ENCODE measurements at places on chromosomes 1 and 21. TPM values are rescaled to one million over a fixed set of nuclear protein-coding genes. Genes with fewer than 3 reads are reported as not detected.

GRCh38 chr1:161951646-161952045 lies 72.0 kb downstream of the OLFML2B start:
- no peak overlapping the region for H3K4me3 ChIP-seq
- H3K27ac ChIP-seq: no peak overlapping the region
- DNase-seq: no peak
- H3K36me3 ChIP-seq: no peaks in the 10 kb centered on the region
- H3K4me1 ChIP-seq: no peaks in the 10 kb centered on the region

GRCh38 chr1:25106352-25106751 lies 126.0 kb downstream of the SYF2 start:
- no peaks in the 10 kb centered on the region for H3K27me3 ChIP-seq
- no peak for DNase-seq
- H3K27ac ChIP-seq: no peak overlapping the region
- no peaks in the 10 kb centered on the region for H3K36me3 ChIP-seq
- H3K4me3 ChIP-seq: no peak overlapping the region
- H3K4me1 ChIP-seq: 0 out of 2 replicates have a peak, but pooled peaks cover 3% of the 10 kb centered on the region

GRCh38 chr21:31397515-31397926 lies 53.5 kb upstream of the TIAM1 start:
- no peaks in the 10 kb centered on the region for H3K27me3 ChIP-seq
- DNase-seq: no peak
- H3K27ac ChIP-seq: no peak overlapping the region
- no peak overlapping the region for H3K4me3 ChIP-seq

DNA sequence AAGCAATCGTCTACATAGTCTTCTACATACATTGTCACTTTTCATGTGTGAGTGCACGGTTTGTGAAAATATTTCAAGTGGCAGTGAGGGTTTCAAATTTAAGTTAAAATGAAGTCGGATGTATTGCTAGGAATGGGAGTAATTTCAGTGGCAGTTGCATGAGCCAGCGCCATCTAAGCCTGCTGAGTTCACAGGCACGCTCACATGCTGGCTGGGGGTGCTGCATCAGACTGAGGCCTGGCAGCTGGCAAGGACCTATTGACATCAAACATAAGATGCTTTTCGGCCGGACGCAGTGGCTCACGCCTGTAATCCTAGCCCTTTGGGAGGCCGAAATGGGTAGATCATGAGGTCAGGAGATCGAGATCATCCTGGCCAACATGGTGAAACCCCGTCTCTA lies 80.7 kb downstream of the UBE4B start:
- H3K4me1 ChIP-seq: peaks cover 2% of the 10 kb centered on the region
- peaks cover 2% of the 10 kb centered on the region for H3K36me3 ChIP-seq
- H3K27me3 ChIP-seq: no peaks in the 10 kb centered on the region
- no peak overlapping the region for H3K27ac ChIP-seq
- DNase-seq: no peak
- no peak overlapping the region for H3K4me3 ChIP-seq

DNA sequence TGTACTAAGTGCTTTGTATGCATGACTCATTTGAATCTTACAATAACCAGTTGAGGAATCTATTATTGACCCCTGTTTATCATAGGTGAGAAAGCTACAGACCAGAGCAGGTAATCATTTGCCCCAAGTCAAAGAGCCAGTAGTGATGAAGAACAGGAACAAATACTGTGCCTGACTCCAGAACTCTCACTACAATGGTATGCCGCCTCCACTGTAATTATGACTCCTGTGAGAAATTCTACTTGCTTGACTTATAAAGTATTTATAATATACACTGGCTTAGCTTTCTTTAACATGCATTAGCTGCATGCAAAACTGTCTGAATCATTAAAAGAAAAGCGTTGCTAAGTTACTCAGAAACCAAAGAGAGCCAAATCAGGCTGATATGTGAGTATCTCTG lies 92.6 kb downstream of the ZNF281 start:
- no peak overlapping the region for H3K4me3 ChIP-seq
- H3K27ac ChIP-seq: no peak overlapping the region
- H3K36me3 ChIP-seq: no peaks in the 10 kb centered on the region
- no peaks in the 10 kb centered on the region for H3K27me3 ChIP-seq
- no peak for DNase-seq

DNA sequence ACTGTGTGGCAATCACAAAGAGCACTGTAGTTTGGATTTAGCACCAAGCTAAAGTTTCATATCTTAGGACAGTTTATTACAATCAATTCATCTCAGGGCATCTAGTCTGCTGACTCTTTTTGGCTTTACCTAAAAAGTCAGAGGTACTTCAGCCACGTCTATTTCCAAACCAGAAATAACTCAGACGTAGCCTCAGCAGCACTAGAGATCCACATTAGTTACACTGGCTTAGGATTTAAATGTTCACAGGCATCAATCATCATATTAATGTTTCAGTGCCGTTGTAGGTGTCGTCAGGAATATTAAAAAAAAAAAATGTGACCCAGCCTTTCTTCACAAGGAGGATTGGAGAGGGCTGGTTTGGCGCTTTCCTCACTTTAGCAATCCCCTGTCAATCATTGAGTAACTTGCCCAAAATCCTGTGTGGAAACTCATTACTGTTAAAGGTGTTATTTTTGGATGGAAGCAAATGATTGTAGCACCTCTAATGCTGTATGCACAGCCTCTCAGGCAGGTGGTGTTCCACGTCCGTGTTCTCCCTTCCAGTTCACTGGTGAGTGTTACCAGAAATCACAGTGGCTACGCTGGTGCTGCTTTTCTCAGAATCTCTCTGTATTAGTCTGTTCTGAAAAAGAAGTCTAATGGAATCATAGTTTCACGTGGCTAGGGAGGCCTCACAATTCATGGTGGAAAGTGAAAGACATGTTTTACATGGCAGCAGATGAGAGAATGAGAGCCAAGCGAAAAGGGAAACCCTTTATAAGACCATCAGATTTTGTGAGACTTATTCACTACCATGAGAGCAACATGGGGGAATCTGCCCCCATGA lies 45.4 kb downstream of the NEK7 start:
- no peak for DNase-seq
- no peak overlapping the region for H3K4me3 ChIP-seq
- no peaks in the 10 kb centered on the region for H3K27me3 ChIP-seq
- no peak overlapping the region for H3K27ac ChIP-seq

DNA sequence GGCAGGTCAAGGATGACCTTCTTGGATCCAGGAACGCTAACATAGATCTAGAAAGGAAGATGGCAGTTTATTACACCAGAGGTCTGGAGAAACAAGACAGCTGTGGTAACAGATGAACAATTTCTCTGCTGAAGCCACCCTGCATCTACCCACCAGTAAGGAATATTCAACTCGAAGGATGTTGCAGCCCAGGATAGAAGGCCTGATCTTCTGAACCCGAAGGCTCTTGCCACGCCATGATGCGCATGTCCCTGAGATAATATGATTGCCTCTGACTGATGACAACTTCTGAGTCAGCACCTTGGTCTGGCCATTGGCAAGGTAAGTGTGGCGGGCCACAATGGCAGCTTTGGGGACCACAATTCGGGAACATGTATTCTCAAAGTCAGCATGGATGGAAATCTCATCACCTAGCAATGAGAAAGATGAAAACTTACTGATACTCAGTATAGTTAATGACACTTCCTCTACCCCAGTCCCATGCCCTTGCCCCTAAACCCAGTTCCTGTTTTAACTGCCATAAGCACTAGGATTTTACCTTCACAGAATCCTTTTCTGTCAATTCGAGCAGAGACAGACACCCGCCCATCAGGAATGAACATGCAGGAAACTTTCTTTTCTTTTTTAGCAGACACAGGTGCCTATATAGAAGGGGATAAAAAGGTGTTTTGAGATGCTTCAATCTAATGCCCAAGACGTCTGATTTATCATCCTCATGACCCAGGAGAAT lies 1.8 kb downstream of the TXNIP start:
- H3K27ac ChIP-seq: no peak overlapping the region
- H3K36me3 ChIP-seq: peaks cover 2% of the 10 kb centered on the region
- H3K4me1 ChIP-seq: peaks cover 14% of the 10 kb centered on the region
- no peak for DNase-seq
- H3K4me3 ChIP-seq: peak overlapping the region; percentile 73
- H3K27me3 ChIP-seq: no peaks in the 10 kb centered on the region

DNA sequence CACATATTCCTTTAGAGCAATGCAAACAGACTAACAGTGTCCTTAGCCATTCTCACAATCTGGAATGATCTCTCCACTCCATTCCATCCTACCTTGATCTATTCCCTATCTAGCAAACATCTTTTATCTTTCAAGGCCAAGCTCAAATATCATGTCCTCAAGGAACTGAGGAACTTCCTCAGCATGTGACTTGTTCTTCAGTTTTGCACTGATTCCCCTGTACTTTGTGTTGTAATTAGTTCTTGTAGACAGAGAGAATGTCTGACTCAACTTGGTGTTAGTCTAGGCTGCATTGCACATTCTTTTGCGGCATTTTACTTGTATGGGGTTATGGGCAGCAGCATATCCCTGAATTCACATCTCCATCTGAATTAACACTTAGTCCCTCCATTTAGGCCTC lies 31.5 kb upstream of the GJA5 start:
- no peaks in the 10 kb centered on the region for H3K4me1 ChIP-seq
- no peak overlapping the region for H3K27ac ChIP-seq
- no peaks in the 10 kb centered on the region for H3K36me3 ChIP-seq

GRCh38 chr1:168565825-168566224 lies 10.6 kb upstream of the XCL1 start:
- no peaks in the 10 kb centered on the region for H3K36me3 ChIP-seq
- DNase-seq: no peak
- no peak overlapping the region for H3K4me3 ChIP-seq
- no peaks in the 10 kb centered on the region for H3K4me1 ChIP-seq
- H3K27me3 ChIP-seq: peaks cover 6% of the 10 kb centered on the region

DNA sequence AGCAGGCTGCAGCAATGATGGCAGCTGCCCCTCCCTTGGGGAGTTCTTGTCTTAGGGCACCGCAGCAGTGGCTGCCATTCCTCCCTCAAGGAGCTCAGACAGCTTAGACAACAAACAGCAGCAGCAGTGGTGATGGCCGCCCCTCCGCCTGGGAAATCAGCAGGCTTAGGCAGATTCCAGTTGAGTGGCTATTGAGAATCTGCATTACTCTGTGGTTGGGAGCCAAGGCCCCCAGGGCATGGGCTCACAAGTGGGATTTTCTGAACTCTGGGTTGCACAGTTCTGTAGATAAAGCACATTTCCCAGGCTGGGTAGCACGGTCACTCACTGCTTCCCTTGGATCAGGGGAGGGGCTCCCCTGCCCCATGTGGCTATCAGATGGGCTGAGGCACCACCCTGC lies 1280.7 kb upstream of the TMPRSS15 start:
- H3K4me3 ChIP-seq: no peak overlapping the region
- no peak for DNase-seq
- H3K27me3 ChIP-seq: no peaks in the 10 kb centered on the region
- H3K36me3 ChIP-seq: no peaks in the 10 kb centered on the region

RAB42 gene
- 4.2 TPM for total RNA-seq

BSND gene
- not detected for total RNA-seq

LINGO4 gene
- total RNA-seq: not detected

SEMA6C gene
- 5.7 TPM for total RNA-seq

SPEN gene
- total RNA-seq: 58.3 TPM

RNF115 gene
- total RNA-seq: 14.5 TPM

STUM gene
- 0.03 TPM for total RNA-seq

TFF3 gene
- total RNA-seq: 8.9 TPM
